GM19239 (cell line): ENCODE measurements at places on chromosomes 16 and 17.

DNA sequence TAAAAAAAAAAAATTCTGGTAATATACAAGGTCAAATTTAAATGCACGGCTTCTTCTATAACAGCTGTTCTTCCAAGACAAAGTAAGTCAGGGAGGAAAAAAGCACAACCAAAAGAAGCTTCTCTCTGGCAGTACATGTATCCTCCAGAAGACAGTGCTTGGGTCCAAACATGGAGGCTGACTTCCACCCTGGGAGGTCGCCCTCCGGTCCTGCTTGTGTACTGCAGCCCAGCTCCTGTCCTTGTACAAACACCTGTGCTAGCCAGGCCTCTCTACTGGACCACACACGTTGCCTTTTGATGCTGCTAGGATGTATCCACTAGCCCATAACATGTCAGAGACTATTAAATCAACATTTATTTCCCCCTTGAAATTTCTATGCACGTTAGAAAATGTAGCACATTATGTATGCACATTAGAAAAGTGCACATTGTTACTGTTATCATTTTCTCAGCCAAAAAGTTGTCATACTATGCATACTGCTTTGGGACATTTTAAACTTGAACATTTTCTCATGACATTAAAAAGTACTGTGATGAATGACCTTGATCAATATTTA lies 21.9 kb downstream of the TEKT3 start:
- no peak for DNase-seq

- no peak for DNase-seq
These were observed 2.5 kb upstream of the FBXL19 start for GRCh38 chr16:30920891-30921290.

DNA sequence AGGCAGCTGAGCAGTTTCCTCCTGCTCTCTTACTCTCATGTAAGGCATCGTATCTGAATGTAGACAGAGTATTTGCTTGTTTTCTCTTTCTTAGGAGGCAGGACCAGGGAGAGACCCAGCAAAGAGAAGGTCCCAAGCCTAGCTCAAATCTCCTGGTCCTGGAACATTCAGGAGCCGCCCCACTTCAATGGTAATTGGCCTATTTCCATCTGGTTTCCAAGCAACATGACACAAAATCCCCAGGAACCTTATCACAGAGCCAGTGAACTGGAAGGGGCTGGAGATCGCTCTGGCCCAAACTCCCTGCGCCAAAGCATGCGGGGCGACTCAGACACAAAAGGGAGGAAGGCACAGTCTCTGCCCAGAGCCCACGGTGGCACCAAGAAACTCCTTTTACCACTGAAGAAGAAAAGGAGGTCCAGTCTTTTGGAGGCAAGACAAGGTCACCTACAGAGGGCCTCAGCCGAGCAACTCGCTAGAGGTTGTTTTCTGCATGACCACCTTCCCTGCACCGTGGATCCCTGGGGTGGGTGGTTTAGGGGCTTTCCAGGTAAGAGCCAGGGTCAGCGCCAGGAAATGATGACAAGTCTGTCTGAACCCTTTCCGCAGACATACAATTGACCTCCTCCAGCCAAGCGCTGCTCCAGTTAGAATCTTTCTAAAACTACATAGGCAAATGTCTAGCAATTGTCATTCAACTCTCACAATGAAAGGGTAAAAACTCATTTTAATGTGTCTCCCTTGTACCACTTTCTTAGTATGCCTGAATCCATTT lies 394.7 kb downstream of the SOX9 start:
- no peak for DNase-seq

DNA sequence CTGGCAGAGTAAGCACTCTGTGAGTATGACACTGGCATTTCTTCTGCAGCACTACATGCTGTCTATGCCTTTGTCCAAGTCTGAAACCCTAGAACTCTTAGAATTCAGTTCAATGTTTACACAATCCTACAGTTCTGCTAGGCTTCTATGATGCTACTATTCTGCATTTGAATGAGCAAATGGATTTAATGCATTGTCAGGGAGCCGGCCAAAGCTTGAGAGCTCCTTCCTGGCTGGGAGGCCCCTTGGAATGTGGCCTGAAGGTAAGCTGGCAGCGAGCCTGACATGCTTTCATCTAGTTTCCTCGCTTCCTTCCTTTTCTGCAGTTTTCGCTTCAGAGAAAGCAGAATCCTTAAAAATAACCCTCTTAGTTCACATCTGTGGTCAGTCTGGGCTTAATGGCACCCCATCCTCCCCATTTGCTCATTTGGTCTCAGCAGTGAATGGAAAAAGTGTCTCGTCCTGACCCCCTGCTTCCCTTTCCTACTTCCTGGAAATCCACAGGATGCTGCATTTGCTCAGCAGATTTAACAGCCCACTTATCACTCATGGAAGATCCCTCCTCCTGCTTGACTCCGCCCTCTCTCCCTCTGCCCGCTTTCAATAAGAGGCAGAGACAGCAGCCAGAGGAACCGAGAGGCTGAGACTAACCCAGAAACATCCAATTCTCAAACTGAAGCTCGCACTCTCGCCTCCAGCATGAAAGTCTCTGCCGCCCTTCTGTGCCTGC lies at the start of gene CCL2:
Gene CCL2 (plus strand): TSS at position 635 of the 730 bp plus-strand sequence. CDS start 65 bp downstream, at position 700.
- no peak for DNase-seq
